Activated CD8-positive, alpha-beta memory T cell treated with anti-CD3 and anti-CD28 coated beads for 48 hours (primary cell): ENCODE measurements at places on chromosomes 5 and 9.

GRCh38 chr5:52859628-52860027 lies 71.9 kb downstream of the ITGA1 start:
- no peak for DNase-seq

GRCh38 chr9:462121-462520 lies 247.5 kb downstream of the DOCK8 start:
- no peak for DNase-seq

- DNase-seq: no peak
These were observed 629.7 kb downstream of the RAB3C start for GRCh38 chr5:59212596-59212995.

- DNase-seq: no peak
These were observed 452.4 kb upstream of the GRAMD2B start for GRCh38 chr5:125970631-125971307.

DNA sequence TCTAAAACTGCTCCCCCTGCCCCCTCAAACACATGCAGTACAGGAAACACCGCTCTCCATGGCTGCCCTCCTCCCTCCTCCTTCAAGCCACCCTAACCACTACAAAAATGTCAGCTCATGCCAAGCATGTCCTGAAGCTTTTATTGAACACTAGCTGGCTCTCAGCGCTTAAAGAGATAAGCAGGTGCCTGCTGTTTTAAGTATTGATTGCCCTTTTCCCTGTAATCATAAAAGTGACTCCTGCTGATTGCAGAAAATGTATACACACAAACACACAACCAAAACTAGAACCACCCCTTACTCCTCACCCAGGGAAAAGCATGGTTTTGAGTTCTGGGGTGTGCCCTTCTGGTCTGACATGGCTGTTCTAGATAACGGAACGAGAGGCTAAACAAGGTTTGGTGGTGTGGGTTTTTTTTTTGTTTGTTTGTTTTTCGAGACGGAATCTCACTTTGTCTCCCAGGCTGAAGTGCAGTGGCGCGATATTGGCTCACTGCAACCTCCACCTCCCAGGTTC lies 3.7 kb upstream of the UCK1 start:
- DNase-seq: no peak

DNA sequence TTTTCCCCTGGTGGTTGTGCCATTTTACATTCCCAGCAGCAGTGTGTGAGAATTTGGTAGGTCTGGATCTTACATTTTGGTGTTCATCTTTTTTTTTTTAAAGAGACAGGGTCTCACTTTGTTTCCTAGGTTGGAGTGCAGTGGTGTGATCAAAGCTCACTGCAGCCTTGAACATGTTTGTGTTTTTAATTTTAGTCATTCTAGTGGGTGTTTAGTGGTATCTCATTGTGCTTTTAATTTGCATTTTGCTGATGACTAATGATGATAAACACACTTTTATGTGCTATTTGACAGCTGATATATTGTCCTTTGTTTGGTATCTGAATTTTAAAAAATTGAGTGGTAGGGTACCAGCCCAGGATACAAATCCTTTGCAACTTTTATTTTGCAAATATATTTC lies 53.4 kb upstream of the POMT1 start:
- DNase-seq: no peak

DNA sequence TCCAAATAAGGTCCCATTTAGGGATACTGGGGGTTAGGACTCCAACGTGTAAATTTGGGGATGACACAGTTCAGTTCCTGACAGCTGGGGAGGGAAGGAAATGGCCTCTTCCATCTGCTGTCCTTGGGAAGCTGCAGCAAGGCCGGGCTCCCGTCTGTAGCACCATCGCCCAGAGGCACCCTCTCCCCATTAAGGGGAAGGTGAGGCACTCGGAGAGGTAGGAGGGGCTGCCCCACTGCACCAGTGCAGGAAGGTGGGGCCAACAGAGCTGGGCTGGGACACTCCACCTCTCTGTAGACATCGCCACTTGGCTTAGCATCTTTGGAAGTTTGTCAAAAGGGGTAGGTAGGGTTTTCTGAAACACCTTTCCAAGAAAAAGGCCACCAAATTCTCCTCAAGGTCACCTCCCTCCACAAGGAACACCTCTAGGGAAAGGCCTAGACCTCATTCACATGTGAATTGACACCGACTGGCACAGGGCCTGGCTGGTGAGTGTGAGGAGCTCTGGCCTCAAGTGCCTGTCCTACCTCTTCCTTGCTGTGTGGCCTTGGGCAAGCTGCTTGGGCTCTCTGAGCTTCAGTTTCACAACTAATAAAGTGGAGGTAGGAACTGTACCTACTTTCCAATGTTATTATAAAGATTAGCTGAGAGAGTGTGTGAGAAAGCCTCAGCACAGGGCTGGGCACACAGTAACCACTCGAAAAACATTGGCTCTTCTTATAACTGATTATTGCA lies 75.0 kb upstream of the NEURL1B start:
- DNase-seq: no peak

DNA sequence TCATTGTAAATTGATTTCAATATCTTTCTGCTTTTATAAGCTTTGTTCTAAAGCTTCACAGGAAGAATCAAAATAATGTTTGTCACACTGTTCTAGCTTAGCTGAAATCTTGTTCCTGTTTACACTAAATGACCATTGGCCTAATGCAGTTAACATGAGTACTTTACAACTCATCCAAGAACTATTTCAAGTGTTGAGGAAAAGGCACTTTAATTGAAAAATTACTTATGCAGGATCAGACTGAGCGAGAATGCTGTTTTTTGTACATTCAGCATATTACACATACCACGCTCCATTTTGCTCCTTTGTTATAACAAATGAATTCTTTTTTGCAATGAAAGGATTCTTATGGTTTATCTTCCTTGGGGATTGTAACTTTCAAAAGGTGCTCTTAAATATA lies 22.4 kb upstream of the SMIM15 start:
- no peak for DNase-seq

- no peak for DNase-seq
These were observed 29.6 kb downstream of the LHX2 start for GRCh38 chr9:124040935-124041816.

- DNase-seq: no peak
These were observed 239.5 kb downstream of the MCTP1 start for GRCh38 chr5:95045181-95045965.

DNA sequence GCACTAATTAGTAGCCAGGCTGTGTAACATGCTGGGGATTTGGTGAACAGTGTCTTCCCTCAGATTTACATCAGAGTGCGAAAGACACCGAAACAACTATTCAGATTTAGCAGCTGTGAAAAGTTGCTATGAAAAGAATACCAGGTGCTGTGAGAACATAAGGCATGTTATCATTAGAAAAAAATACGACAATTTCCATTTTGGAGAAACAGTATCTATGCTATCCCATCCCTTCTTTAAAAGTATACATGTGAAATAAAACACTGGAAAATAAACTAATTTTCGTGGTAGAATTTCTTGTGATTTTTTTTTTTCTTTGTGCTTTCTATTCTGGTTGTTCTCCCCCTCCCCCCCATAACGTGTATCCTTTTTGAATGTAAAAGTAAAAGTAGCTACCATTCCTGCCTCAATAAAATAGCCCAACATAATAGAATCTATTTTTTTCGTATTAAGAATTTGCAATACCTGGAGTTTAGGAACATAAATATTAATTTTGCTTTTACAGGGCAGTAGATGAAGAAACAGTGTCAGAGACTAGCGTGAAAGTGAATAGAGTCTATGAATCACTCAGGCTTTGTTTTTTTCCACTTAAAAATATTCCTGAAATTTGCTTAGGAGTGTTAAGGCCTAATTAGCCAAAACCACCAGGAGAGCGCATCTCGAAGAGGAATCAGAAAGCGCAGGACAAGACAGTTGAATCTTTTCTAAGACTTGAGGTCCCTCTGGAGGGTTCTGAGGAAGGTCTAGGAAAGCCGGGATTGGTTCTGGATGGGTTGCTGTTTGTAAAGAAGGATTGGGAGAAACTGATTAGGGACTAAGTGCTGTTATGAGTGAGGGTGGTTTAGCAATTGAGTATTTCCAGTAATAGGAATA lies 813 bp upstream of the SLU7 start:
- no peak for DNase-seq

- no peak for DNase-seq
These were observed 251.8 kb downstream of the PBX3 start for GRCh38 chr9:125998837-125999503.

- no peak for DNase-seq
These were observed 9.6 kb downstream of the STK10 start for GRCh38 chr5:172178301-172178987.

DNA sequence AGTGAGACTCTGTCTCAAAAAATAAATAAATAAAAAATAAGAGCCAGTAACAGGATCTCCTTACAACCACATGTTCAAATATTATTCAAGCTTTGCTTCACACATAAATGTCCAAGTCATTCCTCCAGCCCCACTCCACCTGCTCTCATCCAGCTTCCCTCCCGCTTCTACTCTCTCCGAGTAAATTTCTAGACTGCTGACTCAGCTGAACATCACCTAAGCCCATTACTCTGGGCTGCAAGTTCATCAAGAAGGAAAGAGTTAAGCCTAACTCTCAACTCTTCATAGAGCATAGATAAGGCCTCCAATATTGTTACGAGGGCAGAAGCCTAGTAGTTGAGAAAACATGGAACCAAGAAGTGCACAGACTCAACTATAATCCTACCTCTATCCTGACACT lies 300.2 kb downstream of the FBXL17 start:
- no peak for DNase-seq

DNA sequence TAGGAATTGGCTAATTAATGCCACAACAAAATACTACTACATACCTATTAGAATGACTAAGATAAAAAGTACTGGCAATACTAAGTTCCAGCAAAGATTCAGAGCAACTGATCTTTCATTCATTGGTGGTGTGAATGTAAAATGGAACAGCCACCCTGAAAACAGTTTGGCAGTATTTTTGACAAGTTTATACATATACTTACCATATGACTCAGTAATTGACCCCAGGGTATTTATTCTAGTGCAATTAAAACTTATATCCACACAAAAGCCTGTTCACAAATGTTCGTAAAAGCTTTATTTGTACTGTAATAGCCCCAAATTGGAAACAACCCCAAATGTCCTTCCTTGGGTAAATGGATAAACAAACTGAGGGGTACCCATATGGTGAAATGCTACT lies 270.8 kb upstream of the ACTBL2 start:
- no peak for DNase-seq

DNA sequence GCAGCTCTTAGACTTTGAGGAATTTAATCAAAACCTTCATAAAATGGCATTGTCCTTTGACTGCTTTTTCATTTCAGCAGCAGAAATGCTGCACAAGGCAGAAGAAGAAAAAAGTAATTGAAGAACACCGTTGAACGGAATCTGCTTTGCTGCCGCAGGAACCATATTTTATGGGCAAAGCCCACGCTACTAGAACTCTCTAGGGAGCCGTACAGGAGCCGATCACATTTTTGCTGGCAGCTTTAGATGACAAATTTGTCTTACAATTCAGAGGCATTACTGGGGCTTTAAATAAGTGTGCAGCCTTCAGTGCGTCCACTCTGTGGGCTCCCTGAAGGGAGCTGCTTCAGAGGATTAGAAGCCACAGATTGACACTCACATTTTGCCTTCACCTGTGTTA lies 5.4 kb downstream of the CFAP90 start:
- DNase-seq: no peak

- no peak for DNase-seq
These were observed 143.0 kb downstream of the ADAMTS6 start for GRCh38 chr5:65338606-65339151.

DNA sequence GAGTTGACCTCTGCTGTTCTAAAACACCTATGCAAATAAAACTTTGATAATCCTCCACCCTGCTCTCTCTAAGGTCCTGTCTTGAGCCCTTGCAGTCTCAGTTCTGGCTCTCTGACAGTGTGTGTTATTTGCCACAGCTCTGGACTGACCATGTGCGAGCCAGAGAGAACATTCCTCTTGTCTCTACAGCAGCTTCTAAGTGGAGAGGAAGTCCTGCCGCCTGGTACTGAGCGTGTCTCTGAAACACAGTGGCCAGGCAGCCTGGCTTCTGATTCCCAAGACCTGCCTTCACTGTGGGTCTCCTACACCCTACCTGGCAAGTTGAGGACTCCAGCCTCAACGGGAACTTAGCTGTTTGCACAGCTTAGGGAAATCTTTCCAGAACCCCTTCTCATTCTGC lies 61.6 kb downstream of the ENTREP1 start:
- no peak for DNase-seq

GRCh38 chr9:126531035-126531571 lies 82.6 kb upstream of the LMX1B start:
- no peak for DNase-seq

GRCh38 chr5:89351222-89351621 lies 468.2 kb upstream of the MEF2C start:
- no peak for DNase-seq

- no peak for DNase-seq
These were observed 1.4 kb downstream of the NDUFA8 start for GRCh38 chr9:122158202-122158601.

GRCh38 chr5:7321724-7322123 lies 74.2 kb upstream of the ADCY2 start:
- DNase-seq: no peak

DNA sequence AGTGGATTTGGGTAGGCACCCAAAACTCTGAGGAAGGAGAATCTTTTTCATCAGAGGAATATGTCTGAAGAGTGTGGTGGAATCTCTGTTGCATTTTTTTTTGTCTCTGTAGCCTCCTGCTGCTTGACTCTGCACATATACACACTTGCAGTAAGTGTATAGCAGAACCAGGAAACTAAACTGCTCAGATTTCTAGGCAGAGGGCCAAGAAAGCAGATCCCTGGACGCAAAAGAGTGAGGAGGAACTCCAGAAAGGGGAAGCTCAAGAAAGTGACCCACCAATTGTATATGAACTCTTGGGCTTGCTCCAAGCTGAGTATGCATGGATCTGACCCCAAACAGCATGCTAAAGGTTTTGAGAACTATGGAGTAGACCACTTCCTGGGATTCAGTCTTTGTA lies 181.8 kb downstream of the GADD45G start:
- DNase-seq: no peak
